Stimulated activated CD4-positive, alpha-beta T cell treated with anti-CD3 and anti-CD28 coated beads, Interleukin-1b, Interleukin-23, amount 100 ng/mL, for 1 hour (primary cell): ENCODE measurements at places on chromosomes 6 and 20.

- no peak for DNase-seq
Observed at GRCh38 chr6:160391419-160392116, 43.4 kb downstream of the SLC22A3 start.

DNA sequence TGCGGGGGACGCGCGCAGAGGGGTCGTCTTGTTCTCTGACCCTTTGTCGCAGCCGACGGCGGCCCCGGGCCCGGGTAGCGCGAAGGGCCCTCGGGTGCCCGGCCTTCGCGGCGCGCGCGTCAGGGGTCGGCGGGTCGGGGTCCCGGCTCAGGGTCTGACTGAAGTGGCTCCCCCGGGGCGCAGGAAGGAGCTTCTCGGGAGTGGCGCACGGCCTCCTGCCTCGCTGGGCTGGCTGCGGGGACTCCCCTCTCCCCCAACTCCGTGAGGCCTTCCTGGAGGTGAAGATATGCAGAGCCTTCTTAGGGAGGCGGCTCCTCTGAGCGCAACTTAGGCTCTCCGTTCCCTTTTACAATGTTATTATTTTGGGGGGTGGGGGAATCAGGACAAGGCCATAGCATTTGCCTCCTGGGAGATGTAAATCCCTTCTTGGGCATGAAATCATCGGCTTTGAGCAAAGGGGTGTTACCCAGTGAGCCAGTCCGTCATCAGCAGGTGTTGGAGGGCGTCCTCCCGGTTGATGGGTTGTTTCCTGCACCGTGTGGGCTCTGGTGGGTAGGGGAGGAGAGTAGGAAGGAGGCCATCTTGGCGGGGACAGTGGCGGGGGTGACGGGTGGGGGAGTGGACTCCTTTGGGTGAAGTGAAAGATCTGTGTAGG is 523 bp downstream of the CDS2 start:
- peak; percentile 17 for DNase-seq

GRCh38 chr6:10736731-10737130 is 10.9 kb upstream of the TMEM14B start:
- no peak for DNase-seq

DNA sequence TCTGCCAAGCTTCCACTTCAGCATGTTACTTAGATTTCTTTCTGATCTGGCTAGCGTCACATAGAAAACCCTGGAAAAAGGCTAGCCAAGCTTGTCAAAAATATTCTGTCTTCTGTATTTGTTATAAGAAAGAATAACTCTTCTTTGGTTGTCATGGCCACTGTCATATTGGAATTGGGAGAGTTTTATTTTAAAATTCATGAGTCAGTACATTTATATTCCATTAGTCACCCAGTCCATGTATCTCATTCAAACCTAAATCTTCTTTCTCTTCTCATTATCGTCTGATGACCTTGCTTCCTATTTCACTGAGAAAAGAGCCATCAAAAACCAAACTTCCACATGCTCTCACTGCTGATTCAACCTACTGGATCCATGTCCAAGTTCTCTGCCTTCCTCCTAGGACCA is 65.7 kb downstream of the EPM2A start:
- DNase-seq = no peak

DNA sequence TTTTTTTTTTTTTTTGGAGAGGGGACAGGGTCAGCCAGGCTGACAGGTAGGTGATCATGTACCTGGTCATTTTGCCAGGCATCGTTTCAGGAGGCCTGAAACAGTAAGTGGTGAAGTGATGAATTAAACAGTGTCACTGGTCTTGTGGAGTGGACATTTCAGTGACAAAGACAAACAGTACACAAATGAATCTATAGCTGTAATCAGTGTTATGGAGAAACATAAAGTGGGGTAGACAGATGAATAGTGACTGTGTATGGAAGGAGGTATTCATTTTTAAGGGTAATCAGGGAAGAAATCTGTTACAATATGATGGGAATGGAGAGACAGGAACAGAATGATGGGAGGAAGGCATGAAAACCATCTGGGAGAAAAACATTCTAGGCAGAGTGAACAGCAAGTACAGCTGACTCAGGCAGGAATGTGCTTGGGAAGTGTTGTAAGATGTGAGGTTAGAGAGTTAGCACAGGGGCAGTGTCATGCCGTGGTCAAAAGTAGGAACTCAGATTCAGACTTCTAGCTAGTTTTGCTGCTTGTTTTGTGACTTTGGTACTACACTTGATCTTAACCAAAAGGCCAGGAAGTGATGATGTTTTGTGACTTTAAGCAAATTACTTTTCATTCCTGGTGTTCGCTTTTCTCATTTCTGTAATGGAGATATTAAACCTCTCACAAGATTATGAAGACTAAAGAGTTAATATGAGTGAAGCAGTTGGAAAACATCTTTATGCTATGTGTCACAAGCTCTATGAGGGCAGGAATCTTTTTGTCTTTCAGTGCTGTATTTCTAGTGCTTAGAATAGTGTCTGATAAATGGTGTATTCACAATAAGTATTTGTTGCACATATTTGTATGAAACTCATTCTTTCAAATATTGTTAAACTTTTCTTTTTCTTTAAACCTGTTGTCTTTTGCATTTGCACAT is 43.4 kb downstream of the QKI start:
- no peak for DNase-seq

- DNase-seq = no peak
Observed at GRCh38 chr6:30960907-30961673, 20.3 kb downstream of the MUCL3 start.

- no peak for DNase-seq
Observed at GRCh38 chr6:14212020-14212419, 94.4 kb downstream of the CD83 start.

GRCh38 chr20:50686821-50687220 is 4.5 kb downstream of the RIPOR3 start:
- DNase-seq = no peak

GRCh38 chr6:83884523-83884922 is 25.0 kb downstream of the CYB5R4 start:
- DNase-seq = no peak

DNA sequence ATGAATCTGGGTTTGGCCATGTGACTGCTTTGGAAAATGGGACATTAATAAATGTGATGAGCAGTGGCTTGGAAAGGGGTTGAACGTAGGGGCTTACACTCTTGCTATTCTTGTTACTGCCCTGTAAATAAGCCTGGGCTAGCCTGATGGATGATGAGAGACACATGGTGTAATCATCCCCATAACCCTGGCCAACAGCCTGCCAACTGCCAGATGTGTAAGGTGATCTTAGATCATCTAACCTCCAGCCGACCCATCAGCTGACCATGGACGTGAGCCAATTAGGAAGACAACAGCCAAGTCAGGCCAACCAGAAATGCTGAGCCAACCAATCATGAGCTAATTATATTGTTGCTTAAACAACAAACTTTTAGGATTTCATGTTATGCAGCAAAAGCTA is 25.2 kb downstream of the FBXO30 start:
- DNase-seq = no peak

DNA sequence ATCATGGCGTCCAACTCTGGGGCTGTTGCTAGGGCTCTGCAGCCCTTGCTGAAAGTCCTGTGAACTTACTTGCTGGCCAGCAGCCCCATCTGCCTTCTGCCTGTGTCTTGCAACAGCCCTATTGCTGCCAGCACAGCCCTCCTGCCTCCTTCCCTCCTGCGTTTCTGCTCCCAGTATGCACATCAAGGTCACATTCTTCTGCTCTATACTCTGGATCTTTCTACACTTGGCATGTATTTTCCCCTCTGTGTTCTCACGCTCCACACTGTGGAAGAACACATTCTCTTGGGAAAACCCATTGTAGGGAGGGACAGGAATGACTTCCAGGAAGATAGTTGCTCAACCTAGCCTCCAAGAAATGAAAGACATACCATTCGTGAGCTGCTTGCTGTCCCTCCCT is 80.9 kb upstream of the PHACTR2 start:
- no peak for DNase-seq

DNA sequence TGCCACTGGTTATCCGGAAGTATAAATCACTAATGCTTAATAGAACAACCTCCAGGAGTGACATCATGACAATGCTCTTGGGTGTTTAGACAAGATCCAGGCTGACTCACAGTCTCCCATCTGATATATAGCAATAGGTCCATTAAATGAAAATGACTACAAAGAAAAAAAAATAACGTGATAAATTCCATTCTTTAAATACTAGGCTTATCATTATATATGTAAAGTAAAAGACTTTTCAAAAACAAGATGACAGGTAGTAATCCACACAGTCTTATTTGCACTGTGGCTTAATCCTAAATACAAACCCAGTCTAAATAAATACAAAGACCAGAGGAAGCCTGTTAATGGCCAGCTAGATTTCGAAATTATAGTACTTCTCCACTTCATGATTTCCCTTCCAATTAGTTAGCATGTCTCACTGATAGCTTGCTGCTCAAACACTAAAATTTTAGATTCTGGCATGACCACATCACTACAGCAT is 149.1 kb upstream of the BEND3 start:
- no peak for DNase-seq

GRCh38 chr6:117074672-117075071 is 190.7 kb upstream of the VGLL2 start:
- DNase-seq = no peak

DNA sequence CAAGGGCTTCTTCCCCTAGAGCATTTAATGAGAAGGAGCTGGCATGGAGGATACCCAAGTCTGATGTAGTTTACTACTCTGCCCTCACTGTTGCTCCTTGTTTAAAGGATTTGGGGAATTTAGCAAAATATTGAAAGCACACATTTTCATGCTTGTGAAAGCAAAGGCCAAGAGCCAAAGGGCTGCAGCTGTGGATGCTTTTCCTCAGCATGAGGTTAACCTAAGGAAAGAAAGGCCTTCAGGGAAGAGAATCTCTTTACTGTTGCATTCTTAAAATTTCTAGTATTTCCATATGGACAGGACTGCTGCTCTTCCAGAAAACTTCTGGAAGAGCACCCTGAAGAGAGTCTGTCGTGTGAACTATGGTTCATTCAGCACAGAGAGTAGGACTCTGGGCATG is 45.9 kb upstream of the SASH1 start:
- no peak for DNase-seq

DNA sequence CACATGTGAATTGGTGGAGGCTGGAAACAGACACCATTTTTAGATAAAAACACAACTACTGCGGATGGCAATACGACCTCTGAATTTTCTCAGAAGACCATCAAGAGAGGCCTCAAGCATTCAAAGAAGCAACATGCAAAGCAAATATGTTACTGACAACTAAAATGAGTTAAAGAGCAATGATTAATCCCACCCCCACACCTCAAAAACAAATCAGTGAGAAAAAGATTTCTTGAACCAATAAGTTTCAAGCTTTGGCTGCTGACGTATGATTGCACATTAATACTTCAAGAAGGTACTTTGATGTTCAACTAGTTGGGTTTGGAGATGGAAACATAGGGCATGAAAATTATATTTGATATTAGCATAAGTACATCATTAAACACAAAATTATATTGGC is 982 bp downstream of the MMUT start:
- no peak for DNase-seq

- no peak for DNase-seq
Observed at GRCh38 chr6:144189351-144189750, 39.0 kb downstream of the STX11 start.

- no peak for DNase-seq
Observed at GRCh38 chr20:23356203-23356602, 5.6 kb downstream of the NXT1 start.

- no peak for DNase-seq
Observed at GRCh38 chr20:14778875-14779274, 441.5 kb upstream of the FLRT3 start.

DNA sequence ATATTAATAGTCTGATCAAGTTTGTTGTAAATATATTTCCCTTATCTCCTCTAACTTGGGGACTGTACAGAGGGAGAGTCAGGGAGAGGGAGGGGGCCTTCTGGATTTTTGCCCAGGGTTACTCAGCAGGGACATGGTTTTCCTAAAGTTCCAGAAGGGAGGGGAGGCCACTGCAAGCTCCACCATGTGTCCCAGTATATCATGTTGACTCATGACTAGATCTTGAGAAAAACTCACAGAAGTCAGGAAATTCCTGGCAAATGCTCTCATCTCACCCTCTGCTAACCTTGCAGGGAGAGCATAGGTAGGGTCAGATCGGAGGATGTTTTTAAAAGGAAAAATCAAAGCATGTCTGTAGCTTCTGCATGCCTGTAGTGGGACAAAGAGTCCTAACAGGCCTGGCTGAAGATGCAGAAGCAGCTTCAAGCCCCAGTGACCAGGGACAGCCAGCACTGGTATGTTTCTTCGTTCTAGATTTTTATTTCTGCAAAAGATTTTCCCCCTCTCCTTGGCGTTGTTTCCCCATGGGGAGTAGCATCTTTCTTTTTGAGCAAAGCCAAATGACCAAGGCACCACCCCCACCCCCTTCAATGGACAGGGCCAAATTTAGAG is 272.9 kb upstream of the SUPT3H start:
- DNase-seq = no peak

DNA sequence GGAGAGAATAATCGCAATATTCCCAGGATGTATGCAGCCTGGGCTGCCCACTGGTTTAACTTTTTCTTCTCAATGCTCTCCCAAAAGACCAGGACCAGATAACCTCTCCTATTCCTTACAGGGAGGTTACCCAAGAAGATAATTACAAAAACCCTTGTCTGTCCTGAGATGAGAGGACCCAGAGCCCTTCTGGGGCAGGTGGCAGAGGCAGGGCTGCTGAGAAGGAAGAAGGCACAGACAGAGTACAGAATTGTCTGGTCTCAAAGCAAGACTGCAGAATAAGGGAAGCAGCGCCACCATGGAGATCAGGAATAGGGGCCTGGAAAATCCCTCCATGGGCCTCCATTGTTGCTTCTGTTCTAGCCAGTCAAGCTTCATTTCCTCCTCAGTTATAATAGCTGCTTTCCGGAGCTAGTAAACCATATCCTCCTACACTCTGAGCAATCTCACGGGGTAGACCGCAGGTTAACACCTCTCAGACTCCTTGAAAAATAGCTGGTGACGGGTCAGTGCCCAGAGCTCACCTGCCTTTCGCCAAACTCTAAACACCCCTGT is 463 bp upstream of the HLA-DMB start:
- no peak for DNase-seq

GRCh38 chr20:5686384-5687105 is 63.7 kb upstream of the SHLD1 start:
- no peak for DNase-seq

GRCh38 chr20:1941226-1941625 is 46.0 kb downstream of the SIRPA start:
- no peak for DNase-seq

DNA sequence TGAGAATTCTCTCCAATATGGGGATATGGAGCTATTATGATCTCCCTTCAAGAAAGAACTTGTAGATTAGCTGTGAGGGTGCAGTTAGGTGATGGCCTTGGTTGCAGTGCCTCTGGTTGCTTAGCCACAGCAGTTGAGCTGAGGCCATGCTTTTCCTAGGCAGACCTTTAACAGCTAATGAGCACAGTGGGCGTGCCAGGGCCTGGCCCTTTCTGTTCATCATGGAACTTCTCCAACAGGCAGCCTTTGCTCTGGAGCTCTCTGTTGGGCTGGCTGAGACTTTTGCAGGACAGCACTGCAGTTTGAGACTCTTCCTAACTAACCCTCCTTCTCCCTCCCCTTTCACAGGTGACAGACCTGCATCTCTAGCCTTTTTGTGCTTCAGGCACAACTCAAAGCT is 39.7 kb upstream of the TMEM170B start:
- DNase-seq = no peak

- no peak for DNase-seq
Observed at GRCh38 chr6:13604546-13605416, 10.4 kb upstream of the NOL7 start.
